ENCODE measurements at places on chromosomes 7 and 10.

GRCh38 chr10:61454541-61454940, 1.4 kb upstream of the TMEM26 start:
- no peak for DNase-seq

DNA sequence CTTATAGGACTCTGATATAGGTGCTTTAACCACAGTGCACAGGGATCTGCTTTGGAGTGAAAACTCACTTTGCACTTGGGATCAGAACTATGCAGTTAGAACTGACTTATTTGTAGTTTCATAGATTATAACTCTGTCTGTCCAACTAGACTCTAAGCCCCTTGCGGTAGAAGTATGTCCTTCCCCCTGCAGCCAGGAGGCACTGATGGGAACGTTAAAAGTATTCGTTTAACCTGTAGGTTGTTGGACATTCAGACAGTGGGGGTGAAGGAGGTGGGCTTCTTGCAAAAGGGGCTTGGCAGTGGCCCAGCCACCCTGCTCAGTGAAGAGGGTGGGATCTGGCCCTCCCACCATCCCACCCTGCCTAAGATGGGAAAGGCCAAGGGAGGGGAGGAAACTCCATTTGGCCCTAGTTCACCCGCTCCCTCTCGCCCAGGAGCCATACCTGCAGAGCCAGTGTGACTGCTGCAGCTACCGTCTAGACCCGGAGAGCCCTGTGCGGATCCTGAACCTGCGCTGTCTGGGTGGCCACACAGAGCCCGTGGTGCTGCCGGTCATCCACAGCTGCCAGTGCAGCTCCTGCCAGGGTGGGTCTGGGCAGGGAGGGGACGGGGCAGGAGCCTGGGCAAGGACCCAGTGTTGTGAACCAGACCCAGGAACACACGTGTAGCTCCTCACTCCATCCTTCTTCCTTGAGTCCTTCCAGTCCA, 5.7 kb upstream of the ZNF862 start:
- no peak for DNase-seq

DNA sequence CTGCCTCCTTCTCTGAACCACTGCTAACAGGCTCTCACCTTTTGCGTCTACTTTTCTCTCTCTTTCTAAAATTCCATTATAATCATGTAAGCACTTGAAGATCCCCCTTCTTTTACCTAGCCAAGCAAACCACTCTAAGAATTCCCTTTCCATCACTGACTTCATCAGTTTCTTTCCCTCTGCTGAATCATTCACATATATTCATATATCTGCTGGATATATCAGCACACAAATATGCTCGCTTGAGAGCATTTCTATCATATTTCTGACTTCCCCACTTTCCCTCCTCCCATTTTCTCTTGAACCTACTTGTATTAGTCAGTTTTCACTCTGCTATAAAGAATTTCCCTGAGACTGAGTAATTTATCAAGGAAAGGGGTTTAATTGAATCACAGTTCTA, 84.2 kb upstream of the LRRN3 start:
- DNase-seq, result no peak

DNA sequence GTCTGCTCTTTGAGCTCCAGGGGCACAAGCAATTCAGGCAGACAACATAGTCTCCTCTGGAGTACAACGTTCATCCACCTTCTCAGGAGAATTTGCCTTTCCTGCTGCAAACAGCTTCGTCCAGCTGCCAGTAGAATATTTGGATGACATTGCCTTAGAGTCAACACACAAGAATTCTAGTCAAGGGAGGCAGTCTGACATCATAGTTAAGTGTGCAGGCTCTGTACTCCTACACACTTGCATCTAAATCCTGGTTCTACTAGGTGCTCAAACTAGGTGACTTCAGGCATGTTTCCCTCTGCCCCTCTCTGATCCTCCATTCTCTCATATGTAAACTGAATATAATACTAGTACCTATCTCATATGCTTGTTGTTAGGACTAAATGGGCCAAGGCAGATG, 314.8 kb downstream of the HPSE2 start:
- DNase-seq, result no peak

GRCh38 chr10:129514568-129515451, 47.8 kb downstream of the MGMT start:
- DNase-seq, result no peak

DNA sequence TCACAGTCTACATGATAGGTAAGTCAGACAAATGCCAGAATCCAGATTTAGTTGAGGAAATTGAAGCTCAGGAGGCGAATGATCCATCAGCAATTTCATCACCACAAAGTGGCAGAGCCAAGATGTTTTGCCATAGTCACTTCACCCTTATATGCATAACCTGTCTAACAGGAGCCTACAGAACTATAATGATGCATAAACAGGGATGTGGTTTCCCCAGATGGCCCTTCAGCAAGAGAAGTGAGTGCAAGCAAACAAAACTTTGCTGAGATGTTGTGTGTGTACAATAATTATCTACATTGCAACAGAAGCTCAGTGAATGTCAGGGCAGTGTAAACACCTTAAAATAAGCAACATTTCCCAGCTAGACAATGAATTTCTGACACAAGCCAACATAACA, 28.6 kb downstream of the PON3 start:
- no peak for DNase-seq

DNA sequence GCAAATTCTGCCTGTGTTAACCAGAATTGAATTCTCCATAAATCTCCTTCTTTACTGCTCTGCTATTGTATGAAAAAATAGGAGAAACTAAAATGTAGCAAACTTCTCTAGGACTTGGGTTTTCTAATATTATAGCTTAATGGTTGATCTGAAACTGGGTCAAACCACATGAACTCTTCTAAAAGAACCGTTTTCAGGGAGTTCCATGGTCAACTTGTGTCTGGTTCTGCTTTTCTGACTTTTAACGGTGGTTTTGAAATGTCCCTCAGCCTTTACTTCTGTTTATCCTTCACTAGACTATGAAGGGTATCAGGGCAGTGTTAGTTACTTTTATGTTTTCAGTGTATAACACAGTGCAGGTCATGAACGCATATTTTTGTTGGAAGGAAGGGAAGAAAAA, 242.2 kb downstream of the TSPAN12 start:
- no peak for DNase-seq

GRCh38 chr7:102983602-102984001, 70.8 kb downstream of the LRRC17 start:
- no peak for DNase-seq

- DNase-seq, result no peak
These were observed 68.7 kb downstream of the LRRC17 start for GRCh38 chr7:102981451-102981850.

DNA sequence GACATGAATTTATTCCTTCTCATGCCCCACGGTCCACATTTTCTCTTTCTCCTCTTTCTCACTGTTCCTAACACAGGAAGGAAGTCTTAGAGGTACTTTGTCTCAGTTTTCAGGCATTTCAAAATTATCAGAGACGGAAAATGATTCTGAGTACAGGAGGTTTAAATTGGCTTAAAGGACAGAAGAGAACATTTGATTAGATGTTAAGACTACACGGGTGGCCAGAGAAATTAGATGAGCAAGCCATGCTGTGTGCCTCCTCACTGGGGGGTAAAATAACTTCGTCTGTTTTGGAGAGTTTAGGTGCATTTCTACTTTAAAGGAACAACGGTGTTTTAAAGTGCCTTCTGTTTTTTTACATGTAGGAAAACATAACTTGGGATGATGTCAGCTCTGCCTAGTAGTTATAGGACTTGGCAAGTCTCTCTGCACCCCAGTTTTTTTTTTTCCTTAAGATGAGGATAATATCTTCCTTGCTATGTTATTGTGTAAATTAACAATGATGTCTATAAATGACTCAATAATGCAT, 66.9 kb downstream of the MCMBP start:
- no peak for DNase-seq
